ENCODE measurements at places on chromosomes 7 and 10.

- DNase-seq = no peak
These were observed 178.6 kb downstream of the RPS24 start for GRCh38 chr10:78212060-78212785.

- no peak for DNase-seq
These were observed 47.4 kb upstream of the CAV2 start for GRCh38 chr7:116451957-116452729.

DNA sequence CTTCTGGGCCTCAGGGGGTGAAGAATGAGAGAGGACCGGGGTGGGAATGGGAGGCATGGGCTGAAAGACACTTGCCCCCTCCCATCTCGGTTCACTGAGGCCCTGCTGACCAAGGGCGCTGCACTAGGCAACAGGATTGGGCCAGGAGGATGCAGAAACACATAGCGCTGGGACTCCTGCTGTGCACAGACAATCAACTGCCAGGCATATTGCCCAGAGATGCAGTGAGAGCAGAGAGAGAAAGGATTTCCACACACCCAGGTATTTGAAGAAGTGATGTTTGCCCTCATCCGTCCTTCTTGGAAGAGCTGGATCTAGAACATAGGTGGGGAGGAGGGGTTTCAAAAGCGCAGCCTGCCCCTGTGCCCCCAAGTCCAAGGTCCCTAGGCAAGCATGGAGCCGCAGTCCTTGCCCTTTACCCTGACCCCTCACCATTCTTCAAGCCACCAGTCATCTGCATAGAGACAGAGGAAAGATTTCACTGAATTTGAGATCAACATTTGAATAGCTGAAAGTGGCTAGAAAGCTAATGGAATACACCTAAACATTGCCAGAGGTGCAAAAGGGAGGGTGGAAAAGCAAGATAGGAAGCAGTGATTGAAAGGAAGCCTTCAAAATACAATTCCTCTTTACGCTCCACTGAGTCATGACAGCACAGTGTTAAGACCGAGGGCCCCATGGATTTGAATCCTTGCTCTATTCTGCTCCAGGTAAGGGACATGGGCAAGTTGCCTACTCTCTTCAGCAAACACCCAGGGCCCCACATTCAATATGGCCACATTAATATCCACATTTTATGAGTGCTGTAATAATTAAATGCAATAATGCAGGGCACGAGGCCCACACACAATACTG is 44.2 kb upstream of the TNS3 start:
- DNase-seq = no peak

DNA sequence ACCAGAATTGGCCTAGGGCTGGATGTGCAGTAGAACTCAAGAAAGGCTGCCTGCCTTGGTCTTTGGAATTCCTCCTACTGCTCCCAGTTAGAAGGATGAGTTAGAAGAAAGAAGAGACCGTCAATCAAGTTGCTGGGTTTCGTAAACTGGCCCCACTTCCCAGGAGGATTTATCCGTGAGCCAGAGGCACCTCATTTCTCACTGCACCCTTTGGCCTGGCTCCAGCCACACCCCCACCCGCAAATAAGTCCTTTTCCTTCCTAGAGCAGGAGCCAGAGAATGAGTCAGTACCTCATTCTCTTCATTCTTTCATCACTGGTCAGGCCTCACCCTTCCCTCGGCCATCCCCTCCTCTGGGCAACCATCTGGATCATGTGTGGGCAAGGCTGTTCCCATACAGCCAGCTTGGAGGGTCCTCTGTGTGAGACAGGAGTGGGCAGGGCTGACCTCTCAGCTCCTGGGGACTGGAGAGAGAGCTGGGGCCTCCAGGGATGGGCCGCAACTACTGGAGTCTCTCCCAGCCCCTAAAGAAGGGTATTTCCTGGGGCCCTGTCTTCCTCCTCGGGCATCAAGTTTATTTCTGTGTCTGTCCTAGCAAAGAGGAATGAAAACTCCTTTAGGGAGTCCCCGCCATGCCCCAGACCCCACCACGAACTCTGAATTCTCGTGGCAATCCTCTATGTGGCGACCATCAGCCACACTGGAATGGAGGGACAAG is 87.2 kb upstream of the DUSP5 start:
- peak; percentile 97 for DNase-seq

DNA sequence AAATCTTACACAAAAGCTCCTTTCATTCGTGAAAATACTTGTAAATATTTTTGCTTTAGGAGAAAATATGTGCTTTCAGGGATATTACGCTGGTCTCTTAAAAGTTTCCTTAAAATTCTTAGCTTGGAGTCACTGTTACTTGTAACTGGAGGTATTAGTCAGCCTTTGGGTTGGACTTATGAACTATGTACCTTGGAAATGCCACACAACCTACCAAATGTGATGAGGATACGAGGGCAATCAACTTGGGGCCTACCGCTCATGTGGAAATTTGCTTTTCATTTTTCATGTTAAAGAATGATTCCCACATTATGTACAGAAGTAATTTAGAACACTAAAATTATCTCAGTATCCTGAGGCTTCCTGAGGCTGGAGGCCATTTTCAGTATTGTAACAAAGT is 23.1 kb downstream of the SPAM1 start:
- DNase-seq = no peak

- DNase-seq = no peak
These were observed 118.0 kb upstream of the PDSS1 start for GRCh38 chr10:26579256-26580063.

GRCh38 chr10:110134917-110135316 is 72.5 kb upstream of the MXI1 start:
- no peak for DNase-seq

DNA sequence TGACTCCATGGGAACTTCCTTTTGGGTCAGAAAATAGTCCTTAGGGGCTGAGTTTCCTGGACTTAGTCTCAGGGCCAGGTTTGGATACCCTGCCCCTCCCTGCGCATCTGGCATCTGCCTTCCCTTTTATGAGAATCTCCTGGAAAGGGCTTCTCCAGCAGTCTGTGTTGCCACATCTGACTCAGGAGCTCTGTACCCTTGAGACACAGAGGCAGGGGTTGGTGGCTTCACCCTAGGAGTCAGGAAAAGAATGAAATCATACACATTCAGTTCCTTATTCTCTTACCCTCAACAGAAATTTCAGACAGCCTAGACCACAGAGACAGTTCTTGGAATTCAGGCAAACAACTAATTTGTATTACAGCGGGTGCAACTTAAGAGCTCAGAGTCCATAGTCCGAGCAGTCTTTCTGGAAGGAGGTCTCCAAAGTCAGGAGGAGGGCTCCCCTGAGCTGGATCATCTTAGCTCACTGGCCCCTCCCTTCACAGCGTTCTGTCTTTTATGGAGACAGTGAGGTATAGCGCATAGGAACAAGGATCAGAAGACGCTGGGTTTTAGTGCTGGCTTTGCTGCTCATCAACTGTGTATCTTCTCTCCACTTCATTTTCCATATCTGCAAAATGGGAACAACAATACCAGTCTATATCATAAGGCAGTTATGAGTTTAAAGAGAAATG is 3.0 kb upstream of the PLAU start:
- DNase-seq = no peak

- no peak for DNase-seq
These were observed 117.1 kb downstream of the FGFR2 start for GRCh38 chr10:121481180-121481579.

DNA sequence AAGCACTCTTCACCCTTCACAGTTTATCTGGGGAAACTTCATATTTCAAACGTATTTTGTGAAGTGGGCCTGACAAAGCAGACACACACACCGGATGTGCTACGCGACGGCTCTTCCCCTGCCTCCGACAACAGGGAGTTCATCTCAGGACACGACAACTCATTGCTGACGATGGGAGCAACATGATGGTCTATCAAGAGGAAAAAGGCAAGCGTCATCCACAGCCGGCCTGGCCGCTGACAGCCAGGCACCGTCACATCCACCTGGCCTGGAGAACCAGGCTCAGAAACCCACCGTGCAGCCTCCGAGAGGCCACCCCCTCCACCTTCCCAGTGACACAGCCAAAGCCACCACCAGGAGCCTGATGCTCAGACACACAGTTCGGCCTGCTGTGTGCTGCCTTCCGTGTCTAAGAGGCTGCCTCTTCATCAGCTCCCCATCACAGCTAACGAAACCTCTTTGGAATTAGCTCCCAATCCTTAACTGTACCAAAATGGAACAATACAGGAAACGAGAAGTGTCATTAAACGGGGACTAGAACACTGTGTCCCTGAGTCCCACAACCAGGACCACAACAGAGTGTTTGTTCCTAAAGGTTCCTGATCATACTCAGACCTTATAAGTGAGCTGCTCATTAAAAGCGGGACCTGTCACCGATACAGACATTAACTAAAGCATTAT is 76.7 kb downstream of the SFMBT2 start:
- DNase-seq = no peak

- no peak for DNase-seq
These were observed at the start of gene NACAD for GRCh38 chr7:45088821-45089340. Gene NACAD, minus strand, starts transcription at chr7:45088969. Its CDS starts 75 bp downstream, at chr7:45088894.

GRCh38 chr10:109906316-109906715 is 17.0 kb downstream of the XPNPEP1 start:
- DNase-seq = no peak

- DNase-seq = no peak
These were observed 33.2 kb upstream of the PAPSS2 start for GRCh38 chr10:87626422-87626892.

GRCh38 chr10:30158325-30158960 is 99.1 kb upstream of the JCAD start:
- no peak for DNase-seq

- DNase-seq = no peak
These were observed 167.9 kb downstream of the CPEB3 start for GRCh38 chr10:92122941-92123450.

DNA sequence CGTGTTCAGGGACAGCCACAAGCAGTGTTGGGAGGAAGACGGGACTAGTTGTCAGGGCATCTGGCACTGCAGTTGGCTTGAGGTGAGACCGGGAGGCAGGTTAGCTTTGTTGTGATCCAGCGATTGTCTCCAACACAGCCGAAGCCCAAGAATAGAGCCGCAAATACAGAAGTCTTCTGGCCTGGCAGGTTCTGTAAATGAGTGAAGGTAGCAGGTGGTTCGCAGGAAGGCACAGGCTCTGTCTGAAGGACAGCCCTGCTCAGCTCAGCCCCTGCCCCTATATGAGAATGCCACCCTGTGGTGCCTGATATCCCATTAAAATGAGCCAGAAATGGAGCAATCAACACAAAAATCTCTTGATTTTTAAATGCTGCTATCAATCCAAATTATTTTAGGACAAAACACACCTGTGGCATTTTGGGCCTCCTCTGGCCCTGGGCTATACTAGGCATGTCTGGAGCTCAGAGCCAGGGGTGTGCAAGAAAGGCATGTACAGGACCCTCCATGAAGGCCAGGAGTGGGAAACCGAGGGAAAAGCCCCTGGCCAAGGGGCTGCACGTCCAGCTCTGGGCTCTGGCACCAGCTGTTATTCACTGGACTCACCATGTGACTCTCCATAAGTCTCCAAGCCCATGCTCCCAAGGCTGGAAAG is 11.2 kb upstream of the C10orf71 start:
- no peak for DNase-seq

- DNase-seq = no peak
These were observed 55.9 kb downstream of the ETV1 start for GRCh38 chr7:13933536-13933935.

GRCh38 chr7:28990200-28990960 is 32.2 kb upstream of the TRIL start:
- DNase-seq = no peak

- DNase-seq = no peak
These were observed 628 bp downstream of the HPSE2 start for GRCh38 chr10:99234791-99235657.

Data from RKO (cell line).